Renal cortex interstitium (tissue), 15 donors: ENCODE measurements at places on chromosomes 4 and X. TPM values are rescaled to one million over a fixed set of nuclear protein-coding genes. Genes with fewer than 3 reads are reported as not detected.

- peak; percentile 34 for DNase-seq
These were observed at the start of gene INPP4B for GRCh38 chr4:142846108-142846728. TSS of gene INPP4B (minus strand) at chr4:142846301.

Gene ARX
- not detected for polyA plus RNA-seq

Gene TREX2
- polyA plus RNA-seq: 0.64 TPM

- no peak for DNase-seq
These were observed 115.1 kb downstream of the PHEX start for GRCh38 chrX:22147214-22147613.

DNA sequence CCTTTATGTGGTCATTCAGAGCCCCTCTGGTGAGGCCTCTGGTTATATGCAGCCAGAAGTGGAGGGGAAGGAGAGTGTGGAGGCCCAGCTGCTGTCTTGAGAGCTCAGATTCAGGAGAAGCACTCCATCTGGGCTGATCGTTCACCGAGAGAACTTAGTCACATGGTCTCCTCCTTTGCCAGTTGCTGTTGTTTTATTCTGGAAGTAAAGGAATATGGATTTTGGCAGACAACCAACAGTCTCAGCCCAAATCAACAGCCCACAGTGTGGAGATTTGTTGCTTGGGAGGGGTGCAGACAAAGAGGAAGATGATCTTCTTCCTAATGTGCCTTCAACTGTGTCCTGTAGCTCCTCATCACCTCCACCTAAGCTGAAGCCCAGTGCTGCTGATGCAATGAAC is 355.4 kb downstream of the ANK2 start:
- no peak for DNase-seq

GRCh38 chr4:94507281-94507680 is 55.5 kb downstream of the PDLIM5 start:
- no peak for DNase-seq

DNA sequence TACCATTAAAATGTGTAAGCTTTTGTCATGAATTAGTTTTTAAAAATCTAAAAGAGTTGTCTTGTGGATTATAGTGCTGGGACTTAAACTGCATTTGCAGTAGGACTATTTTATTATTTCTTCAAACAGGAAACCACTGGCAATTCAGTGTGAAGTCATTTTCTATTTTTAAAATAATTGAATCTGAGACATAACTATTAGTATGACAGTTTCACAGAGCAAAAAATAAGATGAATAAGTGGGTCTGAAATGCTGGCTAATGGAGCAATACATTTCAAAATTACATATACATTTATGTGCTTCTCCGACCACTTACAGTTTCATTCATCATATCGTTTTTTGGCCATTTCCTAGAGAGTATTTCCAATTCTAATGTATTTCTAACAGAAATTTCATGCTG is 75.3 kb upstream of the RAPGEF2 start:
- no peak for DNase-seq

Gene IGFBP7
- polyA plus RNA-seq: 461 TPM

- DNase-seq: peak; percentile 36
These were observed 36.6 kb upstream of the UGT2A1 start for GRCh38 chr4:69689599-69689998.

- DNase-seq: no peak
These were observed 20.1 kb upstream of the MAP7D3 start for GRCh38 chrX:136271300-136271699.

- no peak for DNase-seq
These were observed 75.6 kb downstream of the BMP3 start for GRCh38 chr4:81106150-81106549.

DNA sequence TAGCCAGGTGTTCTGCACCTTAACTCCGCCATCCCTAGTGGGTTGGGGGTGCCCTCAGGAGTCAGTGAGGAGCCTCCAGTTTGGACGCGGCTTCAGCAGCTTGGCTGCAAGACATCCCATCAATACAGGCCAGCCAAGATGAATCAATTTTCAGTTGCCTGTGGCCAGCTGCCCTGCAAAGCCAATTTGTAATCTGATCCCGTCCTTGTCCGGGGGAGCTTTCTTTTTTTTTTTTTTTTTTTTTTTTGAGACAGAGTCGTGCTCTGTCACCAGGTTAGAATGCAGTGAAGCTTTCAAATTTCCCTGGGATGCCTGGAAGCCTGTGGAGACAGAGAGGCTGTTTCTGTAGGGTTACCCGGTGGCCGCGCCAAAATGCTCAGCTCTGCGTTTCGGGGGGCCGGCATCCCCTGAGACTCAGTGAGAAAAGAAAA is 192.5 kb downstream of the ASMT start:
- DNase-seq: no peak

GRCh38 chr4:140875746-140876452 is 119.7 kb upstream of the TBC1D9 start:
- DNase-seq: no peak

Gene SAGE1
- polyA plus RNA-seq: not detected

DNA sequence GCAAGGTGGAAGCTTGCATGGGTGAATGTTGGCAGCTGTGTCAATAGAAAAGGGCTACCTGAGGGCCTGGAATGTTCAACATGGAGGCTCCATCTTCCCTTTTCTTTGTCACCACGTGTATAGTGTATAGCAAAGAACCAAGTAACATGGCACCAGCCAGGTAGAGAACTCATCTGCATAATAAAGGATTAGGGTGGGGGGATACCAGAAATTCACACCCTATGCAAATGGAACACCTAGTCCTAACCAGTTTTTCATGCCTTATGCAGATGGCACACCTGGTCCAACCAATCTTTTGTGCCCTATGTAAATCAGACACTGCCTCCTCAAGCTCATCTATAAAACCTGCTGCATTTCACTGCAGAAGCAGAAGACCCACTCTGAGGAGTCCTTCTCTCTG is 169.6 kb upstream of the GLRA2 start:
- no peak for DNase-seq

Gene BTK
- 2.5 TPM for polyA plus RNA-seq

Gene RASL11B
- 37.6 TPM for polyA plus RNA-seq

- no peak for DNase-seq
These were observed 131.7 kb downstream of the CLCN4 start for GRCh38 chrX:10288373-10288975.

GRCh38 chr4:172018358-172018757 is 205.2 kb downstream of the GALNTL6 start:
- DNase-seq: no peak

Gene MAGEB1
- polyA plus RNA-seq: not detected

Gene MAGEA1
- polyA plus RNA-seq: not detected

- DNase-seq: no peak
These were observed 116.2 kb downstream of the SLC2A9 start for GRCh38 chr4:9904976-9905587.

GRCh38 chr4:3745886-3746656 is 20.1 kb upstream of the ADRA2C start:
- DNase-seq: no peak

GRCh38 chr4:2305766-2306501 is 44.0 kb upstream of the MXD4 start:
- DNase-seq: no peak

DNA sequence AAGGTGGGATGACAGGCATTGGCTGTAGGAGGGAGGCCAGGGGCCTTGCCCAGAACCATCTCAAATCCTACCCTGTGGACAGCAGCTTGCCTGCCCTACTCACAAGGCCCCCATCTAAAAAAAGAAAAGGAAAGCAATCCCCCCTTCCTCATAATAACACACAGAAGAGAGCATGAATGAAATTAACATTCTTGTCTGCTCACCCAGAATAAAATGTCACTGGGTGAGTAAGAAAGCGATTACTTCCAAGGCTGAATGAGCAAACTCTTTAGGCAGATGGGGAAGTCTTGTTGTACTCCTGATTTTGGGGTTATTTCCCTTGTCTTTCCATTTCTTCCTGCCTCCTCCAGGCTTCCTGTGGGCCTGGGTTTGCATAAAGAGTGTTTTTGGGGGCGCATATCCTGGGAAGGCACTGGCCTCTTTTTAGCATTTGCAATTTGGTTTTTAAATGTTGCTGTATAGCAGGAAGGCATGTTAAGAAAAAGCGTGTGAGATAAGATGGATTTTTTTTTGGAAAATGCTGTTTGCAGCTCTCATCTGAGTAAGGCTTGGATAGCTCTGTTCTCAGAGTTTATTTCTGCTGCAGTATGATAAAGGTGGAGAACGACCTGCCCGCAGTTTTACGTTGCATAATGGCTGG is 248.3 kb upstream of the GATB start:
- DNase-seq: no peak

Gene CNKSR2
- polyA plus RNA-seq: 1.4 TPM

DNA sequence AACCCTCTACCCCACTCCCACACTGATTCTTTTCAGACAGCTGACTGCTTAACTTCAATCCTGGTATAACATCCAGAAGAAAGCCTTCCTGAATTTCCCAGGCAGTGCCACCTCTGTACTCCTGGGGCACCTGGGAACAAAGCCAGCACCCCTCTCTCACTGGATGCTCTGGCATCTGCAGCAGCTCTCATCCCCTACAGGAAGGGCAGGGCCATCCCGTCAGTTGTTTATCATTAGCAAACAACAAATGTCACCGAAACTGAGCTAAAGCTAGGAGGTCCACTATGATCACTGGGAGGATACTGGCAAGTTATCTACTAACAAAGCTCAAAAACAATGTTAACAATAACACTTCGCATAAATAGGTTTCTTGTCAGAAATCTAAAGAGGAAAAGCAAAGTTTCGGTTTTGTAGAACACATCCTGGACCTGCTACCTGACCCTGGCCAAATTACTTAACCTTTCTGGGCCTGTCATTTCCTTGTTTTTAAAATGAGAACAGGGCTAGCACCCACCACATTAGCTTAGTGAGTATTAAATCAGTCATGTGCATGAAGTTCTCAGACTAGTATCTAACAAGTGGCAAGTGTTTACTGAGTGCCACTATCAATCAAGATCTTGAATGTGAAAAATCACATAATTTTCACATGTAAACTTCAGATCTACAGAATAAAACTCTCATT is 86.6 kb downstream of the NR3C2 start:
- no peak for DNase-seq

GRCh38 chrX:129360175-129360574 is 163.1 kb downstream of the SMARCA1 start:
- peak; percentile 15 for DNase-seq

- no peak for DNase-seq
These were observed 108.0 kb downstream of the MAML3 start for GRCh38 chr4:140046016-140046415.

Gene TLR10
- polyA plus RNA-seq: 0.45 TPM

DNA sequence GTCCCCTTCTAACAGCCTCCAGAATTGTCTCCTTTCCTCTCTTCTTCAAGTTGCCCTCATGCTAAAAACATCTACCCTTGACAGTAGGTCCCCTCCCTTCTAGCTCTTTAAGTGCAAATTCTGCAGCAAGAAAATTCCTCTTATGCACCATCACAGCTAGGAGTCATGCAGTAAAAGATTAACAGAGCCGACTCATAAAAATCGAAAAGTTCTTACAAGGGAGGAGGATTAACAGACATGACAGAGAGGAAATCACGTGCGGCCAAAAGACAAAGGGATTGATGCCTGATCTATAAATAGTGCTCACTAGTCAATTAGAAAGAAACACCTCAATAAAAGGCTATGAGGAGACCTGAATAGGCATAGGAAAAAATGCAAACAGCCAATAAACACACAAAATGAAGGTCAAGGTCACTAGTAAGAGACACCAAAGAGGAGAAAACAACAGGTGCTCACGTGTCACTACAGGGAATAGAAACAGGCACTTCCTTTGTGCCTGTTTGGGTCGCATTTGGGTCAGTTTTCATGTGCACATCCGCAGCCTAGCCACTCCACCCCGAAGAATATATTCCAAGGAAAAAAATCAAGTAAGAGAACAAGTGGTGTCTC is 3.4 kb downstream of the RNF212 start:
- no peak for DNase-seq

Gene SLC26A1
- polyA plus RNA-seq: 8.2 TPM

Gene KIF4A
- polyA plus RNA-seq: 22.6 TPM

DNA sequence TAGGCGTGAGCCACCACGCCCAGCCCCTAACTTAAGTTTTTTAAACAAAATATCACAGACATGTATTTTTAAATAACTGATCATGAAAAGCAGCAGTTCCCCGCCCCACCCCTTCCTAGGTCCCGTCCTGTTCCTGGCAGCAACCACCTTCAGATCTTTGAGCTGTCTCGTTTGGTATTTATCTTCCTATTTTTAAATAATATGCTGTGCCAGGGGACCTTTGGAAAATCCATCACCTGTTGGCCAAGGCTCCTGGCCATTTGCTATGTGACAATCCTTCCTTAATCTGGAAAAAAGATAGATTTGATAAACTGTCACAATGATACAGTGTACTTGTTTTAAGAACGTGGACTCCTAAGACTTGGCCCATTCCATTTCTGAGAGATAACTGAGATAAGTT is 10.7 kb downstream of the GATB start:
- DNase-seq: no peak

DNA sequence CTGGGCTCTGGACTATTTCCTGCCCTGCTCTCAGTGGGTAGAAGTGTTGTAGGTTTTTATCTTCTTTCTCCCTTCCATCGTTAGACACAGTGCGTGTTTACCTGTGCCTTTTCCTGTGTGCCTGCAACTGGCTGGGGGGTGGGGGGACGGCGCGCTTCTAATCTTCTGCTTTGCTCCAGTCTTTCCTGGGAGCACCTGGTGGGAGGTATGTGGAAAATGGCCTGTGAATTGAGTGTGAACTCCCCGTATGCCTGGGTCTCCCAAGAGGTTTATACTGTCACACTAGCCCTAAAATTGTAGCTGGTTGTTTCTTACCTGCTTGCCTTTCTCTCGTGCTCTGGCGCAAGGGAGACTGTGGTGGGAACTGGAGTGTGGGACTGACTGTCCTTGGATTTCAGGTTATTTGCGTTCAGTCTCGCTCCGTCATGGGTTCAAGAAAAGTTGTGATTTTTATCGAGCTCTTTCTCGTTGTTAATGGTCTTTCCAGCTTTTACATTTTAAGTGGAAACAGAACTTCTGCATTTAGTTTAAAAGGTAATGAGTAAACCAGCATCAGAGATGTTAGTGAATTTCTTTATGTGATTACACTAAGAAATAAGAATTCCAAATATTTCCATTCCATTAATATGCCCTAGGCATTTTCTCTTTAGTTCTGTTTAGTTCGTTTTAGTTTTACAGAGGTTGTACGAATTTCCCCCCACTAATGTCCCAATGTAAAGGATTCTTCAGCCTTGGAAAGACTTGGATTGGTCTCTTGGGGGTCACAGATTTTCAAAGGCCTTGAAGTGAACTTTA is 15.3 kb downstream of the MRPL1 start:
- no peak for DNase-seq

DNA sequence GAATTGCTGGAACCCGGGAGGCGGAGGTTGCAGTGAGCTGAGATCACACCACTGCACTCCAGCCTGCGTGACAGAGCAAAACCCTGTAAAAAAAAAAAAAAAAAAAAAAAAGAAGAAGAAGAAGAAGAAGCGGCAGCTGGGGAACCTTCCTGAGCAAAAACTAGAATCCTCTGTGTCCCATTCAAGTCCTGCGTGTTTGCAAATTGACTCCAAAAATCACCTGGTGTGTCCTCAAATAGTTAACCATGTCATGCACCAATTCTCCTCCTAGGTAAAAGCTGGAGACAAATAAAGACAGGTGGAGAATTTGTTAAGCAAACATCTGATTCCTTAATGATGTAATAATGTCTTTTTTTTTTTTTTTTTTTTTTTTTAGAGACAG is 31.9 kb upstream of the ASMTL start:
- no peak for DNase-seq

GRCh38 chrX:37745354-37745753 is 34.5 kb upstream of the CYBB start:
- DNase-seq: peak; percentile 28

Gene AR
- polyA plus RNA-seq: 2.9 TPM
